ENCODE measurements at places on chromosomes 6 and 20. TPM values are rescaled to one million over a fixed set of nuclear protein-coding genes. Genes with fewer than 3 reads are reported as not detected.

CLPSL2 gene
- not detected for total RNA-seq

KCNB1 gene
- under 0.01 TPM for total RNA-seq

ECI2 gene
- 92.1 TPM for total RNA-seq

OTOR gene
- total RNA-seq, result not detected

CRYBG1 gene
- 38.1 TPM for total RNA-seq

DNAH8 gene
- under 0.01 TPM for total RNA-seq

BPIFB1 gene
- total RNA-seq, result not detected

PRL gene
- total RNA-seq, result not detected

OR2B6 gene
- not detected for total RNA-seq

HLA-DQA2 gene
- total RNA-seq, result not detected

GJA1 gene
- 482 TPM for total RNA-seq

APOM gene
- 0.37 TPM for total RNA-seq

PSMG4 gene
- 33.5 TPM for total RNA-seq

WDR27 gene
- total RNA-seq, result 21.0 TPM

TPD52L2 gene
- total RNA-seq, result 169 TPM

Measured in dermis blood vessel endothelial cell (primary cell).